ENCODE measurements at places on chromosomes 7 and 10.

DNA sequence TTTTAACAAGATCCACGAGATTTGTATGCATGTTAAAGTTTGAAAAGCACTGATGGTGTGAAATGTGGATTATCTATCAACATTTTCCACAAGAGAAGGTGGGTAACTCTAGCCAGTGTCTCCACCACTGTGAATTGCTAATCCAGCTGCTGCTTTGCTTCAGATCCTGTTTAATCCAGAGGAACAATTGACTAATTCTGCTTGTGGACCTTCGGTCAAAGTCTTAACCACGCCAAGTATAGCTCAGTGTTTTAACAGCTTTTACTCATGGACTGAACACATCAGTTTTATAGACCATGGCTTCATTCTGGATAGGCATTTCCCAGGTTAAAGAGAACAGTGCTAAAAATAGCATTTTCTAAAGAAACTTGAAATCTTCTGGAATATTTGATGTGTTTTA, 23.5 kb downstream of the ADK start:
- DNase-seq, result no peak

- DNase-seq, result no peak
These were observed 55.2 kb upstream of the KCNMA1 start for GRCh38 chr10:77692782-77693181.

- DNase-seq, result peak; percentile 38
These were observed 30.5 kb downstream of the ARHGAP22 start for GRCh38 chr10:48574322-48574796.

GRCh38 chr10:32054094-32054493, 2.1 kb downstream of the KIF5B start:
- DNase-seq, result no peak
